ENCODE measurements at places on chromosomes 16 and 17.
A peak's percentile ranks its signal among the peaks of the same experiment; 100 is the strongest.

DNA sequence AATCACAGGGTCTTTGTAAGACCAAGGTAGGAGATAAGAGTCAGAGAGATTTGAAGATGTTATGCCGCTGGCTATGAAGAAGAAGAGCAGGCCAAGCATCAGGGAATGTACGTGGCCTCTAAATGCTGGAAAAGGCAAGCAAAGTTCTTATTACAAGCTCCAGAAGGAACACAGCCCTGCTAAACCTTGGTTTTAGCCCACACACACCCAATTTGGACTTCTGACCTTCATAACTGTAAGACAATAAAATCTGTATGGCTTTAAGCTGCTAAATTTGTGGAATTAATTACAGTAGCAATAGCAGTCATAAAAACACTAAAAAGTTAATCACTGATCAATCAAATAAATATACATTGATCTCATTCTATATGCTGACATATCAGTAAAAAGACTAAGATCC lies 6.0 kb downstream of the TMEM170A start:
- no peak for DNase-seq

GRCh38 chr17:68924793-68925720 lies 30.1 kb downstream of the ABCA8 start:
- no peak for DNase-seq

GRCh38 chr17:82623707-82624106 lies 24.5 kb downstream of the WDR45B start:
- no peak for DNase-seq

- DNase-seq, result no peak
Observed at GRCh38 chr16:6427621-6428020, 905.0 kb upstream of the RBFOX1 start.

DNA sequence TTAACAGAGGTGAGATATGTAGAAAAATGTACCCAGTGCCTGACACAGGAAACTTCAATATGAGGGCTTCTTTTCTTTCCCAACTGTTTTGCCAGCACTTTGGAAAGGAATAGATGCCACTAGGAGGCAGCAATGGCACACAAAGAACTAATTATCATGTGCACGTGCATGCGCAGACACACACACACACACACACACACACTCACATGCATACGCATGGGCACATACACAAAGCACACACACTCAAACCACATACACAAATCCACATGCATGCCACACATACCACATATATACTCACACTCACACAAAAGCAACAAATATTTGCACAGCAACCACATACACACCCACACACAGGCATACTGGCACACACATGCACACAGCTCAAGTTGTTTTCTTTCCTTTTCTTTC lies 8.8 kb upstream of the CEP112 start:
- DNase-seq, result no peak

DNA sequence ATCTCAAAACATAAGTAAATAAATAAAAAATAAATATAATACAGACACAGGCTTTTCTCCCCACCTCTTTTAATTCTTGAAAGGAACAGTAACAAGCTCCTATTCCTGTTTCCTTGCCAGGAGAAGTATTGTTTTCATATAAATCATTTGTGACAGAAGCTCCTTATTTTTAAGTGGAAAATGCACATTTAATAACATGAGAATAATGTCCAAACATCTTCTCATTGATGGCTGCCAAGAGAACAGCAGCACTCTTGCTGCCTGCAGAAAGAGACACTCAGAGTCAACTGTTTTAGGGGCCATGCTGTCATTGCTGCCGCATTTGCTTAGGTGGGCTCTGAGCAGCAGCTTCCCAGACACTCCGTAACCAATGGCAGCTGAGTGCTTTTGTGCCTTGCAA lies 580.1 kb downstream of the WWOX start:
- no peak for DNase-seq

DNA sequence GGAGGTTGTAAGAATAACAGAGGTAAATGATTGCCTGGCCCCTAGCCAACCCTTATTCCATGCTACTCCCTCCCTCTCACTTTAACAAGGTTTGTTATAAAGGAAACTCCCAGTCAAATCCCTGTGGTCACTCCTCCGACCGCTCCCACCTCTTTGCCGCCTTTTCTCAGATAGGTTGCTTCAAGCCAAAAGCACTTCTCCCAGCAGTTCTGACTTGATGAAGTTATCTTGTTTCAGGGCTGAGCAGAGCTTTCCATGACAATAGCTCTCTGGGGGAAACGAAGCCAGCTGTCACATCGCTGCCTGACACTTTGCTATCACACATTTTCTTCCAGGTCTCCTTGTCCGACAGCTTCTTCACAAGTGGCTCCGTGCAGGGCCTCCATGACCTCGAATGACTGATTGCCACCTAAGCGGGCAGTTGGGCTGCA lies 278.6 kb downstream of the HAPSTR1 start:
- DNase-seq, result no peak

- DNase-seq, result no peak
Observed at GRCh38 chr16:85215478-85216118, 103.3 kb upstream of the CIBAR2 start.

- no peak for DNase-seq
Observed at GRCh38 chr17:48579760-48580554, 1.8 kb upstream of the HOXB4 start.

GRCh38 chr17:41818024-41818423 lies 5.2 kb downstream of the FKBP10 start:
- DNase-seq, result no peak

- DNase-seq, result no peak
Observed at GRCh38 chr16:8818504-8819270, 21.0 kb downstream of the PMM2 start.

- DNase-seq, result no peak
Observed at GRCh38 chr17:34741967-34742366, 162.6 kb downstream of the TMEM132E start.

DNA sequence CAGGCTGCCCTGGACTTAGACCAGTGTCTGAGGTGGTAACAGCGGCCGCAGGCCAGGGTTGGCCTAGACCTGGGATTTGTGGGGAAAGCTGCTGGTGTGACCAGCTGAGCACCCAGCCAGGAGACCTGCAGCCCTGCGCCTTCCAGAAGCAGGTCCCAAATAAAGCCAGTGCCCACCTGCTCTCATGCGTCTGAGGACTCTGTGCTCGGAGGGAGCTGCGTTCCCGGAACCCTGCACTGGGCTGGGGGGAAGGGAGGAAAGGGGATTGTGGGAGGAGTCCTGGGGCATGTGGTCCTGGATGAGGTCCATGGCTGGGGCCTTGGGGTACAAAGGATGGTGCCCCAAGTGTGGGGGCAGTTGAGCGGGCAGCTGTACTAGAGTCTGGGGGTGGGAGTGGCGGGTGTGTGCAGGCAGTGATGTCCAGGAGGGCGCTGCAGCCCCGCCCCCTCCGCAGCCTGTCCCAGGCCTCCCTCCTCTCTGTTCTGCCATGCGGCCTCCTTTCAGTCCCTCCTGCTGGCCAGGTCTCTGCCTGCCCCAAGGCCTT lies 1.8 kb upstream of the NECAB2 start:
- DNase-seq, result no peak

- no peak for DNase-seq
Observed at GRCh38 chr17:48262982-48263730, 155.6 kb downstream of the SNX11 start.

GRCh38 chr16:84544031-84544773 lies 39.7 kb upstream of the MEAK7 start:
- no peak for DNase-seq

DNA sequence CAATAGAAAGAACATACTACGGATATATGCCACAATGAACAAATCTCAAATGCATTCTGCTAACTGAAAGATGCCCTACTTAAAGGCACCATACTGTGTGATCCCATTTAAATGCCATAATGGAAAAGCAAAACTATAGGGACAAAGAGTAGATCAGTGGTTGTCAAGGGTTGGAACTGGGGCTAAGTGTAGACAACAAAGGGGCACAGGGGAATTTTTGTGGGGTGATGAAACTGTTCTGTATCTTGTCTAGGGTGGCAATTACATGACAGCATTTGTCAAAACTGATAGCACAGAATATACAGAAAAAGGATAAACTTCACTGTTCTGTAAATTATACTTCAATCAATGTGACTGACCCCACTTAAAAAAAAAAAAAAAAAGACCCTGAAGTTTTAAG lies 17.7 kb downstream of the GFOD2 start:
- no peak for DNase-seq

DNA sequence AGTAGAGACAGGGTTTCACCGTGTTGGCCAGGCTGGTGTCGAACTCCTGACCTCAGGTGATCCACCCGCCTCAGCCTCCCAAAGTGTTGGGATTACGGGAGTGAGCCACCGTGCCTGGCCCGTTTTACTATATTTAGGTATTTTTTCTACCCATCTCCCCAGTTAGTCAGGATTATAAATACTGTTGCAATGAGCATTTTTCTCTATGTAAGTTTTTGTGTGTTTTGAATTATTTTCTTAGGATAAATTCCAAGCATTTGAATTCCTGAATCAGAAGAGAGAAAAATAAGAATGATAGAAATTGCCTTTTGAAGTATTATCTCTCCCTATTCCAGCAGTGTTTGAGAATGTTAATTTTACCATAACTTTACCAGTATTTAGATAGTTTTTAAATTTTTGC lies 36.6 kb downstream of the KIAA0513 start:
- no peak for DNase-seq

DNA sequence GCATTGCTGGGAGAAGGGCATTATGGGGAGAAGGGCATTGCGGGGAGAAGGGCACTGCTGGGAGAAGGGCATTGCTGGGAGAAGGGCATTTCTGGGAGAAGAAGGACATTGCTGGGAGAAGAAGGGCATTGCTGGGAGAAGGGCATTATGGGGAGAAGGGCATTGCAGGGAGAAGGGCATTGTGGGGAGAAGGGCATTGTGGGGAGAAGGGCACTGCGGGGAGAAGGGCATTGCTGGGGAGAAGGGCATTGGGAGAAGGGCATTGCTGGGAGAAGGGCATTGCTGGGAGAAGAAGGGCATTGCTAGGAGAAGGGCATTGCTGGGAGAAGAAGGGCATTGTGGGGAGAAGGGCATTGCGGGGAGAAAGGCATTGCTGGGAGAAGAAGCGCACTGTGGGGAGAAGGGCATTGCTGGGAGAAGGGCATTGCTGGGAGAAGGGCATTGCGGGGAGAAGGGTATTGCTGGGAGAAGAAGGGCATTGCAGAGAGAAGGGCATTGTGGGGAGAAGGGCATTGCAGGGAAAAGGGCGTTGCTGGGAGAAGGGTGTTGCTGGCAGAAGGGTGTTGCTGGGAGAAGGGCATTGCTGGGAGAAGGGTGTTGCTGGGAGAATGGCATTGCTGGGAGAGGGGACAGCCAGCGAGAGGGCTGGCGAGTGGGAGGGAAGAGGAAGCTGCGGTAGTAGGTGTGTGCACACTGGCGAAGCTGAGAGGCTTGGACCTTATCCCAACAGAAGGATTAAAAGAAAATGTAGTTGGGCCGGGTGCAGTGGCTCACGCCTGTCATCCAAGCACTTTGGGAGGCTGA lies 4.6 kb upstream of the PYDC1 start:
- no peak for DNase-seq

GRCh38 chr17:50906443-50906842 lies 40.3 kb upstream of the TOB1 start:
- no peak for DNase-seq

DNA sequence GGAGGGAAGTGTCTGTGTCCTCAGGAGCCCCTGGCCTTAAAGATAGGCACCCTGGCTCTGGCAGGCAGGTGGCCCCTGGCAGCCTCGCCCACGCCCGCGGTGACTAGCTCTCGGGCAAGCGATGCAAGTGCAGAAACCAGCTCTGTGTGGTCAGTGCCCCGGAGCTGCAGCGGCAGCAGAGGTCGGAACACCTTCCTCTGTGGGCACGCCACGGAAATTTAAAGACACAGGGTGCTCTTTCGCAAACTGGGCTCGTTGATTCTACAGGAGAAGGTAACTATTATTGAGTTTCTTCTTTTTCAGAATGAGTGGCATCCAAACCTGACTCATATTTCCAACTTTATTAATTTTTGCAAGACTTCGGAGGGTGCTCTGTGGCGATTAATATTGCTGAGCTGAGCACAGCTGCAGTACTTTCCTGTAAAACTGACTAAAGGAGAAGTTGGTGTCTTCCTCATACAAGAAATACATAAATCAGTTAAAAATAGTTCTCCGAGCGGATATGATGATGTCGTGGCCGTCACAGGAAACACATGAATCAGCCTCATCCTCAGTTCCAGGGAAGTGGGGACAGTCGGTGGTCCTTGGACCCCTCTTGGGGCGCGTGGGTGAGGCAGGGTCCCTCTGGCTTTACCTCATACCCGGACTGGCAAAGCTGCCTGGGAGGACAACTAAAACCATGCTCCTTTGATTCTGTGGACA lies 120.2 kb downstream of the METRNL start:
- DNase-seq, result peak; percentile 13

DNA sequence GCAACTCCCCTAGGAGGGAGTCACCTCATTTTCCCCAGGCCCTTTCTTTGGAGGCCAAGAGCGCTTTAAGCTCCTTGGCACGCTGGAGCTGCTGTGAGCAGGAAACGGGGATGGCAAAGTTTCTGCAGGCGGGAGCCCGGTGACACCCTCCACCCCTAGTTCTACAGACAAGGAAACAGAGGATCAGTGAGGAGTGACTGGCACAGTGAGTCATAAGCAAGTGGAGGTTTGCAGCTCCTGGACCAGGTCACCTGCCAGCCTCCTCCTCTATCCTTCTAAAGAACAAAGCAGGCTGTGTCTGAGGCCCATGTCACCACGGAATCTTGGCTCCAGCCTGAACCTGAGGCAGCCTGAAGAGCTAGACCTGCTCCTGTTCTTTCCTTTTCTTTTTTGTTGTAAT lies 141.9 kb downstream of the TMEM132E start:
- no peak for DNase-seq

DNA sequence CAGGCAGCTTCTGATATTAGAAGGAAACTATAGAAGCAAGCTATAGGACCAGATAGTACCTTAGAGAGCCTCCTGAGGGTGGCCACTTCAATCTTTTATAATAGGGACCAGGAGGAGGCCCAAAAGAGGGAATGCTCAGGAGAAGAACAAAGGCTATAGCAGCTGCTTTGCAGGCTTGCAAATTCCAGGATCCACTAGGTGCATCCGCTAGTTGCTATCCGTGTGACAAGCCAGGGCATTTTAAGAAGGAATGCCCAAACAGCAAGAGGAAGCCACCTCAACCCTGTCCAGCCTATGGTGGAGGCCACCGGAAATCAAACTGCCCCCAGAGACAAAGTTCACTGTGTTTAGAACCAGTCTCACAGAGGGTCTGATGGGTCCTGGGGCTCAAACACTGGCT lies 192.6 kb upstream of the KIF2B start:
- no peak for DNase-seq

DNA sequence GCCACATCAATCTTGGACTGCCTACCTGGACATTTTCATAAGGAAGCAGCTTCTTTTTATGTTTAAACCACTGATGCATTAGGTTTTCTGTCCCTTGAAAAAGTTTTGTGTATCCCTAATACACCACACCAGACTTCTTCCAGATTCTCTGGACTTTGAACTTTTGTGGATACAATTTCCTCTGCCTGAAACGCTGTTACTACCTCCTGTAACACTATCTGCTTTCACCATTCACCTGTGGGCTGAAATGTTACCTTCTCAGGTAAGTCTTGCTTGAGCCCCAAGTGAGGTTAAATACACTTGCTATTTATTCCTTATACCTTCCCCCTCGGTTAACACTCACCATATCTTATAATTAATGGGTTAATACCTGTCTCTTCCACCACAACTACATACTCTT lies 2.7 kb downstream of the ZZEF1 start:
- DNase-seq, result no peak

GRCh38 chr16:17395849-17396480 lies 74.8 kb downstream of the XYLT1 start:
- no peak for DNase-seq

Measured in BJ (cell line).